Articular chondrocyte of knee joint (primary cell): ENCODE measurements at places on chromosomes 1 and 21. TPM values are rescaled to one million over a fixed set of nuclear protein-coding genes. Genes with fewer than 3 reads are reported as not detected.

Gene CCDC181
- 0.43 and 0.78 TPM in 2 replicates for total RNA-seq

Gene COL24A1
- total RNA-seq: 1.3 and 2.9 TPM in 2 replicates

Gene CRYAA
- total RNA-seq: not detected in 2 replicates

Gene SLC30A10
- not detected in 2 replicates for total RNA-seq

Gene SLAMF6
- not detected in 2 replicates for total RNA-seq
